Activated naive CD4-positive, alpha-beta T cell treated with anti-CD3 and anti-CD28 coated beads, Interleukin-2, amount 50 U/mL, for 72 hours (primary cell): ENCODE measurements at places on chromosomes 3 and 15.

GRCh38 chr3:167372138-167372537 lies 8.0 kb downstream of the ZBBX start:
- DNase-seq, result no peak

- no peak for DNase-seq
Observed at GRCh38 chr3:146466604-146467003, 2.8 kb downstream of the PLSCR2 start.

- DNase-seq, result no peak
Observed at GRCh38 chr15:63379492-63380150, 2.0 kb downstream of the CA12 start.

- DNase-seq, result no peak
Observed at GRCh38 chr3:194768586-194768985, 82.9 kb downstream of the FAM43A start.

DNA sequence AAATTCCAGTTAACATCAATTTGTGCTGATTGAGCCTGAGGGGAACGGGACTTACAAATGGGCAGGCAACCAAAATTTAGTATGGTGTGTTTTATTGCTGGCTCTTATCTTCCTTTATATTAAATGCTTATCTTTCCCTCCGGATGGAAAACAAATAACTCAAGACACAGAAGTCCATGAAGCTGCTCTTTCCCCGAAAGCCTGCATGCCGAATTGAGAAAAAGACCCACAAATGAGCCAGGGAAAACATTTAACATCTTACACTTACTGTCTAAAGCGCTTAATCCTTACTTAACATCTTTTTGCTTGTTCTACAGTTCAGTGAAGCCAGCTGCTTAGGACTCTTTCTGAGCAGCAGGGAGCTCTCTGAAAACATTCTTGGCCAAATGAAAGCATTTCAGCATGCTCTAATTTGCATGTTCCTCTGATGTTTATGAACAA lies 49.5 kb downstream of the HEG1 start:
- no peak for DNase-seq

DNA sequence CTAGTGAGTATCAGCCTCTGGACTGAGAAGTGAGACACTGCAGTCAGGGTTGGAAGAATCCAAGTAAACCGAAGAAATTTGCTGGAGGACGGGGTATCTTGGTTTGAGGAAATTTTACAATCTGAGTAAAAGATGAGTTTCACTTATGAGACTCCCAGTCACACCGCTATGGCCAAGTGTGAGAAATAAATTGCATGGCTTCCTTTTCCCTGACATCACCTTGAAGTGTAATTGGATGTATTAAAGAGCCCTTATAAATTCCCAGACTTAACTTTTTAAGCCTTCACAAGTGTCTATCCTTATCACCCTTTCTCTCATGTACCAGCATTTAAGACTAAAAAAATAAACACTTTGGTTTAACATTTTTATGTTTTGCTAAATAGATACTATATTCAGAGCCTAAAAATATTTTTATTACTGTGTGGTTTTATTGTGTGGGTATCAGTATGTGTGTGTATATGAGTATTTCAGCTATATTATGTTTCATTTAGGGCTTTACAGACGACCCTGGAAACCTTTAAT lies 23.8 kb downstream of the USP3 start:
- DNase-seq, result no peak

DNA sequence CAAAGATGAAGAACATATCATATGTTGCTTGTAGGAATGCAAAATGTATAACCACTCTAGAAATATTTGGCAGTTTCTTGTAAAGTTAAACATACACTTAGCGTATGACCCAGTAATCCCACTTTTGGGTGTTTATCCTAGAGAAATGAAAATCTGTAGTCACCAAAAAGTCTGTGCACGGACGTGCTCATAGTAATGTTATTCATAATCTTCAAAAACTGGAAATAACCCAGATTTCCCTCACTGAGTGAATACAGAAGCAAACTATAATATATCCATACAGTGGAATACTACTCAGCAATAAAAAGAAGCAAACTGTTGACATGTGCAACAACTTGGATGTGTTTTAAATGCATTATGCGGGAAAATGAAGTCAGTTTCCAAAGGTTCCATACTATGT lies 155.9 kb downstream of the AKAP13 start:
- DNase-seq, result no peak

- no peak for DNase-seq
Observed at GRCh38 chr15:59251001-59251845, 44.6 kb downstream of the LDHAL6B start.

DNA sequence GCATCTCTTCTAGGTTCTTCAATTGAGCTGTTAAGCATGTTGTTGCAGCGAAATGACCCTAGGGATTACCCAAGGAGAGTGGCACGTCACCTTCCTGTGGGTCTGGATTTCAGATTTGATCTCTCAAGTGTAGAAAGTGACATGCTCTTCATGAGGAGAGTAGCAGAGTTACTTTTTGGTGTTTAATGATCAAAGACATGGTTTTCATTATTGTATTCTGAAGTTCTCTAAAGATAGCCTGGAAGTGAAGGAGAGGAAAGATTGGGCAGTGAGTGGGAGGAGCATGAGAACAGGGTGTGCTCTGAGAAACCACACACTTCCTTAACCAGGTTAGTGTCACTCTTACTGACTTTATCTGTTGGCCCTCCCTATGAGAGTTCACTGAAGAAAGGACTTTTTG lies 153.6 kb downstream of the AKAP13 start:
- DNase-seq, result no peak

- no peak for DNase-seq
Observed at GRCh38 chr15:70113304-70113700, 15.6 kb upstream of the TLE3 start.

- DNase-seq, result no peak
Observed at GRCh38 chr15:63052961-63053698, 10.6 kb downstream of the TPM1 start.

DNA sequence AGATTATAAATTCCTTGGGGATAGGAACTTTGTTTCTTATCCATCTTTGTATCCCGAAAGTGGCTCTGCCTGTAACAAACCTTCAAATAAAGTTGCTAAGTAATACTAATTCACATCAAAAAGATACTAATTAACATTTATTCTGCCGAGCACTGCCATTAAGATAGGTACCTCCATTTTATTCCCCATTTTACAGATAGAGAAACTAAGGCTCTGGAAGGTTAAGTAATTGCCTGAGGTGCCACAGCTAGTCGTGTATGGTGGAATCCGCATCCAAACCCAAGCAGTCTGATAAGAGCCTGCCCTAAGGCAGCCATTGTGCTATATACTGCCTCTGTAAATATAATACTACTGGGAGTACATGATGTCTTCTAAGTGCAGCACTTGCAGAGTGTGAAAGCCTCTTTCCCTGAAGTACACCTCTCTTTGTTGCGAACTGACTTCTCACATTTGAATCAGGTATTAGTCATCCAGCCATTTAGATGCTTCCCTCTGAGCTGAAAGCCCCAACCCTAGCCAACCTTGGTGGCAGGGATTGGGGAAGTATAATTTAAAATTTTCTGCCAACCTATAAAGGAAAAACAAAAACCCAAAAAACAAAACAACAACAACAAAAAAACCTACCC lies 78.5 kb upstream of the CHD2 start:
- DNase-seq, result no peak

DNA sequence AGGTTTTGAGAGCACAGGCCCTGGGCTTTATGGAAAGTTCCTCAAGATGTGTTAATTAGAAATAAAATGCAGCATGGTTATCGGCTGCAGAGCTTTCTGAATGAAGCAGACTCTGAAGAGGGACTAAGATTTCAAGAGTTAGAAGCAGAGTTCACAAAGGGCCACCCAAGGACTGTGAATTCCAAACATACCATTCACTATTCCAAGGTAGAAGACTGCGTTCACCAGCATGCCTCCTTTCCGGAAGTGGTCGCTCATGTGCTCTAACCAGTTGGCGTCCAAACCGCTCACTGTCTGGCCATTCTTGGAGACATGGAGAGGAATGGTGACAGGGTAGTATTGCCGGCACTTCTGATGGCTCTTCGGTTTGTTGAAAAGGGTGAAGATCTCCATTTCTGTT lies 104.9 kb downstream of the OXNAD1 start:
- no peak for DNase-seq

DNA sequence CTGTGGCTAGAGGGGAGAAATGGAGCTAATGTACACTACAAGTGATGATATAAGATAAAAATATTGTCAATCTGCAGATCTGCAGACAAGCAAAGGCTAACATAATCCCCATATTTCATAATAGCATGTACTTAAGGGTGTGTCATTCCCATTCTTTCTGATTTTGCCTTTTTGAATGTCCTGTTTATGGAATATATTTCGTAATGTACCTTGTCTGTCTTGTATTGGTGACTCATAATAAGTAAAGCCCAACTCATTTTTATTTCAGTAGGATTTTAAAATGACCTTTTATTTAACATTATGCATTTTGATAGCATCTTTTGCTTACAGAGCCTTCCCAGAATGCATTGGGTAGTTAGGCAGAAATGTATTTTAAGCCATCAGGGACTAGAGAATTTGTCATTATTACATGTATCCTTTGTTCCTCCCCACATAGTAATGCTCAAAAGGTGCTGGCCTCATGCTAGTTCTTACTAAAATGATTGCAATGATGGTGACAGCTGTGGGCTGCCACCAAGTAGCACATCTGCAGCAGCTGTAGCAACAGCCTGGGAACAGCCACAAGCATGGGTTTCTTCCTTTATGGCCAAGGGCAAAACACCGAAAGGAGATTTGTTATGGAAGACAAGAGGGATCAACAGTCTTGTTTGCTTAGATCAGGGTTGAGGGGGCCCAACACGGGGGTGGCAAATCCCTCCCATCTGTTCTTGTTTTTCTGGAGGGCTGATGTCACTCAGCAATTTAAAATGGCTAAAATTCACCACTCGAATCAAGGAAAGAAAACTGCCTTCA lies 188.5 kb downstream of the CADPS start:
- no peak for DNase-seq

GRCh38 chr3:55717481-55717880 lies 230.4 kb upstream of the WNT5A start:
- no peak for DNase-seq

DNA sequence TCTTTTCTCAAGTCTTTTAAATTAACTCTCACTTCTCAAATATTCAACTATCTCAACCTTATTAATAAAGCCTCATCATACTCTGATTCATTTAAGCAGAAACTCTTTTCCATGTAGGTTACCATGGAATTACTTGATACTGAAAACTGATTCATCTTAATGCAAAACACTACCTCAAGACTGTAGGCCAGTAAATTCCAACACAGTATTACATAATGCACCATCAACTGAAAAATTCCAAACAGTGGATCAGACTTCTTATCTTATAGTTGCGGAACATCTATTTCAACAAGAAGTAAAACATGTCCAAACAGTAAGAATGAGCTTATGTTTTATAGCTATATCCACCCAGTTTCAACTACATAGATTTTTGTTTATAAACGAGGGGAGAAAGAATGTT lies 124.5 kb downstream of the PEAK1 start:
- no peak for DNase-seq

- DNase-seq, result no peak
Observed at GRCh38 chr3:13565581-13566452, 16.9 kb downstream of the FBLN2 start.

DNA sequence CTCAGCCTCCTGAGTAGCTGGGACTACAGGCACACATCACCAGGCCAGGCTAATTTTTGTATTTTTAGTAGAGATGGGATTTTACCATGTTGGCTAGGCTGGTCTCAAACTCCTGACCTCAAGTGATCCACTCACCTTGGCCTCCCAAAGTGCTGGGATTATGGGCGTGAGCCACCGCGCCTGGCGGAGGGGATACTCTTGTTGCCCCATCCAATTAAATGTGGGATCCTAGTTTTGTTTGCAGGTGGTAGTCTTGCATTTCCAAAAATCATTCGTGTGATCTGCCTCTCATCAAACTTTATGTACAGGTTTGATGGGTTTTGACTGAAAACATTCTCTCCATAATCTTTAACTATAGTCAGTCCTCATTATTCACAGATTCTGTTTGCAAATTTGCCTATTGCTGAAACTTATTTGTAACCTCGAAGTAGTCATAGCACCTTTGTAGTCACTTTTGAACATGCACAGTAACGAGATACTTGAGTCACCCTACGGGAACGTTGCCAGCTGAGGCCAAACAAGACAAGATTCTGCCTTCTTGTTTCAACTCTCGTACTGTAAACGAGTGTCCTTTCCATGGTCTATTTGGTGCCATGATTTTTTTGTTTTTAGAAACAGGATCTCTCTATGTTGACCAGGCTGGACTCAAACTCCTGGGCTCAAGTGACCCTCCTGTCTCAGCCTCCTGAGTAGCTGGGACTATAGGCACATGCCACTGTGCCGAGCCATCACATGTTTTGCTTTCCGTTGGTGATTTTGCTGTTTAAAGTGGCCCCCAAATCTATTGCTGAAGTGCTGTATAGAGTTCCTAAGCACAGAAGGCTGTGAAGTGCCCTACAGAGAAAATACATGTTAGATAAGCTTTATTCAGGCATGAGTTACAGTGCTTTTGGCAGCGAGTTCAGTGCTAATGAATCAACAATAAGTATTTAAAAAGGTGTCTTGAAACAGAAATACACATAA lies 8.1 kb upstream of the MAPK6 start:
- no peak for DNase-seq
